Airway epithelial cell (primary cell): ENCODE measurements at places on chromosomes 12 and 14. TPM values are rescaled to one million over a fixed set of nuclear protein-coding genes. Genes with fewer than 3 reads are reported as not detected.

The CHGA gene
- 0.07 TPM in 1 of 2 replicates, not detected in the other for total RNA-seq

The NPC2 gene
- total RNA-seq, result 325 and 369 TPM in 2 replicates

The PZP gene
- total RNA-seq, result not detected in 2 replicates

The KCNH5 gene
- not detected in 2 replicates for total RNA-seq

The CDKN3 gene
- total RNA-seq, result 45.7 and 48.0 TPM in 2 replicates

The MANSC4 gene
- total RNA-seq, result not detected in 2 replicates

The KIF21A gene
- 16.5 and 18.5 TPM in 2 replicates for total RNA-seq

The HOXC4 gene
- not detected in 2 replicates for total RNA-seq

The CCDC85C gene
- total RNA-seq, result 28.5 and 42.3 TPM in 2 replicates

The GYS2 gene
- total RNA-seq, result not detected in 2 replicates

The AKAP6 gene
- 0.92 and 1.7 TPM in 2 replicates for total RNA-seq

The RNF10 gene
- total RNA-seq, result 66.5 and 90.9 TPM in 2 replicates

The CAPZA3 gene
- not detected in 2 replicates for total RNA-seq

The SLCO1B1 gene
- total RNA-seq, result not detected in 2 replicates

The CCT2 gene
- total RNA-seq, result 196 and 225 TPM in 2 replicates

The CELA1 gene
- total RNA-seq, result not detected in 2 replicates

The CCDC198 gene
- total RNA-seq, result not detected in 2 replicates

The TCL1B gene
- total RNA-seq, result not detected in 2 replicates

The NID2 gene
- 3.4 and 4.7 TPM in 2 replicates for total RNA-seq

The CTSG gene
- total RNA-seq, result not detected in 2 replicates

The FOXN4 gene
- total RNA-seq, result not detected in 2 replicates

The CLEC4D gene
- total RNA-seq, result not detected in 2 replicates

The B4GALNT3 gene
- total RNA-seq, result 10.3 and 11.6 TPM in 2 replicates

The BORCS5 gene
- 8.7 and 14.3 TPM in 2 replicates for total RNA-seq

The TGM1 gene
- total RNA-seq, result 229 and 247 TPM in 2 replicates

The CLEC2A gene
- total RNA-seq, result not detected in 2 replicates

The RND1 gene
- total RNA-seq, result 0.46 and 0.92 TPM in 2 replicates

The TMEM63C gene
- 22.3 and 28.5 TPM in 2 replicates for total RNA-seq

The MANSC1 gene
- 5.2 and 10.6 TPM in 2 replicates for total RNA-seq

The GPR137C gene
- total RNA-seq, result under 0.01 TPM in 1 of 2 replicates, not detected in the other

The PCED1B gene
- 1.5 and 5.9 TPM in 2 replicates for total RNA-seq

The RTL1 gene
- total RNA-seq, result not detected in 2 replicates

The RARG gene
- total RNA-seq, result 84.2 and 108 TPM in 2 replicates

The GPR135 gene
- total RNA-seq, result 0.14 and 0.63 TPM in 2 replicates

The RASAL1 gene
- total RNA-seq, result 0.60 and 1.1 TPM in 2 replicates

The CSRP2 gene
- 31.9 and 39.0 TPM in 2 replicates for total RNA-seq

The NTF3 gene
- not detected in 2 replicates for total RNA-seq

The BMP4 gene
- 1.3 and 2.0 TPM in 2 replicates for total RNA-seq

The CMKLR1 gene
- not detected in 2 replicates for total RNA-seq

The AQP6 gene
- total RNA-seq, result 0.14 TPM in 1 of 2 replicates, not detected in the other
